A549 (cell line): ENCODE measurements at places on chromosomes 7 and 10.

- peak; percentile 62 for DNase-seq
Measured at GRCh38 chr7:1666823-1667565, 3.1 kb upstream of the ELFN1 start.

DNA sequence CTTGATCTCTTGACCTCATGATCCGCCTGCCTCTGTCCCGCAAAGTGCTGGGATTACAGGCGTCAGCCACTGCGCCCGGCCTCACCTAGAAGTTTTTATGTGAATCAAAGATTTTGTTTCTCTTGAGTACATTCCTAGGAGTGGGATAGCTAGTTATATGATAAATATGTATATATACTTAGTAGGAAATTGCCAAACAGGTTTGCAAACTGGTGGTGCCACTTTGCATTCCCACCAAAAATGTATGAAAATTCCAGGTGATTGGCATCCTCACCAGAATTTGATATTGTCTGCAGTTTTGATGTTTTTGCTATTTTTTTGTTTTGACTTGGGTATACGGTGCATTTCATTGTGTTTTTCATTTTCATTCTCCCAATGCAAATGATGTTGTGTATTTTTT, 86.8 kb downstream of the NOD1 start:
- no peak for DNase-seq

- no peak for DNase-seq
Measured at GRCh38 chr10:69498711-69499471, 47.6 kb downstream of the TSPAN15 start.

DNA sequence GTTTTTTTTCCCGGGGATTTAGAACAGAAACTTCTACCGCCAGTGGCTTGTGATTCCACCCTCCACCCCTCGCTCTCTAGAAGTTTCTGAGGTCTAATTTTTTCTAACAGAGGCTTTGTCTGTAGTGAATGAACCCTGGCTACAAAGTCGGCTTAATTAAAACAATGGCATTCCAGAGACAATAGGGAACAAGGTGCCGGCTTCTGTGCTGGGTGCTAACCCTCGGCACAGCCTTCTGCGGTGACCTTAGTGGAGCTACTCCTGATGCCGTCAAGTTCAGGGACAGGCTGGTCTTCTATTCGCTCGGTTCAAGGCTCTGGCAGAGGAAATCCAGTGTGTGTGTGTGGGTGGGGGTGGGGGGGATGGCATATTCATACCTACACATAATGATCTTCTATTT, 32.1 kb upstream of the ENO4 start:
- DNase-seq, result no peak

DNA sequence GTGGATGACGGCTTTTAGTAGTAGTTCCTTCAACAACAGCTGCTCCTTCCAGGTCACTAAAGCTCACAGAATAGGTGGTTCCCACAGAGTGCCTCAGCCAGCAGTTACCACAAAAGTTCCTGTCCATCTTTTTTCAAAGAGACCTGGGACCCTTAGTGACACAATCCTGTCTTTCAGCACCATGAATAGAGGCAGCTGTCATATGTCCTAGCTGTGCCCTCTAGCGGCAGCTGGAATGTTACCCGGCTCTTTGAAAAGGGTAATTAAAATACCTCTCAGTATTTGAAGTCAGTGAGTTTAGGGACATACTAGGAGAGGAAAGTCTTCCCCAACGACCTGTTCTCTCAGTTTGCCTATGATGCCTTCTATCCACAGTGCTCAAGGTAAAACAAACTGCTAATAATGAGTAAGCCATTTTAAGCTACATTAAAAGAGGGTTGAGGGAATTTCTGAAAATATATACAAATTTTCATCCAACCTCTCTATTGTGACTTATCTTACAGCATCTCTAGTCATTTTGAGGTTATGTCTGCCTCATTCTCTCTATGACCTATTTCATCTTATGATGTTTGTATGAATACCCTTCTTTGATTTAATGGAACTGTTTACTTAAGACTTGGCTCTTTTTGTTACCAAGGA, 290.8 kb downstream of the NXPH1 start:
- peak; percentile 14 for DNase-seq

DNA sequence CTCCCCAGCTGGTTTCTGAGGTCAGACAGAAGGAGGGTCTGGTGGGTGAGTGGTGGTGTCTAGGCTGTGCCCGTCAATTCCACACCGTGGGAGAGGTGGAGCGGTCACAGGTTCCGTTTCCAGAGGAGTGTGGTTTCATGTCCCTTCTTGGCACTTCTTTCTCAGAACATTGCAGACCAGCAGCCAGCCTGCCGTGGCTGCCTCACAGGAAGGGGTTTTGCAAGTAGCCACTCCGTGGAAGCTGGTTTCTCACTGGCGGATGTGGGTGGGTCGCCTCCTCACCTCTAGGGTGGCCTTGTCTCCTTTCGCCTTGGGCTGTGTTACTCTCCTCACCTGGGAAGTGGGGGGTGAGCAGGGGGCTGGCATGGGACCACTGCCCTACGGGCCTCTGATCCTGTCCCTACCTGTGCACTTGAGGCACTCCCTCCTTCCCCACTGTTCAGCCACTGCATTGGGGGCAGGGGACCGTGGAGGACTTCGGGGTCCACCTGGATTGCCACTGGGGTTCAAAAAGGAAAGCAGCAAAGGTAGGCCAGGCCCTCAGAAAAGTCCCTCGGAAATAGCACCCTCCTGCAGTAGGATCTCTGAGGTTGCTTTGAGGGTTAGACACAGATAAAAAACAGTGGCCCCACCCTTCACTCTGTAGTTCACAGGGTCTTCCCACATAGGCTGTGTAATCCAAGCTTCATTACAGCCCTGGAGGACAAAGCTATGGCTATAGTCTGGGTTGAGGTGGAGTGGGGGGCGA, 33.9 kb downstream of the TSPAN14 start:
- no peak for DNase-seq

DNA sequence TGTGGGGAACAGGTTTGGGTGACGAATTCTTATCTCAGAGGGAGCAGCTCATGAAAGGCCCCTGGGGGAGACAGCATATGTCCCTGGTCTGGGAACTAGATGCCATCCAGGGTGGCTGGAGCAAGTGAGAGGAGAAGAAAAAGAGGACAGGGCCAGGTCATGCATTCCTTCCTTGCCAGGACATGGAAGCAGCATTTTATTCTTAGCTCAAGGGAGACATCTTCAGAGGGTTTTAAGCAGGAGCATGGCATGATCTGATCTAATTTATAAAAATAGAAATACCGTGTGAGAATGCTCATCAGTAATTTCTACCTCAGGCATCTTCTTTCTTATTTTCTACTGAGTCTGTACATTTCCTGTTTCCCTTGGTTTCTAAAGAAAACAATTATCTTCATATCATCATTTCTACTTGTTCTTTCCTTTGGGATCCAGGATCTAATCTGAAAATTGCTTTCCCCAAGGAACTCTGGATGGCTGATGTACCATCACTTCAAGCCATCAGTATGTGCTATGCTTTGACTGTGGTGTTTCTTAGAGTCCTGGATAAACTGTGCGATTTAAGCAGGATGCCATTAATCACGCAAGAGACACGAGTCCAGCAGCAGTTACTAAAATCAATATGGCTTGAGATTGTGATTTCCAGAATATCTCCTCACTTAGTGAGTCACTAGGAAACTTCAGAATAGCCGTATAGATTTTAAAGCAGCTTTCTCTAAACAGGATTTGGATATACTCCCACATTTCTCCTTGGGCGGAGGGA, 386.2 kb downstream of the GALNT17 start:
- no peak for DNase-seq

- DNase-seq, result no peak
Measured at GRCh38 chr10:54653518-54653917, 147.5 kb downstream of the PCDH15 start.

DNA sequence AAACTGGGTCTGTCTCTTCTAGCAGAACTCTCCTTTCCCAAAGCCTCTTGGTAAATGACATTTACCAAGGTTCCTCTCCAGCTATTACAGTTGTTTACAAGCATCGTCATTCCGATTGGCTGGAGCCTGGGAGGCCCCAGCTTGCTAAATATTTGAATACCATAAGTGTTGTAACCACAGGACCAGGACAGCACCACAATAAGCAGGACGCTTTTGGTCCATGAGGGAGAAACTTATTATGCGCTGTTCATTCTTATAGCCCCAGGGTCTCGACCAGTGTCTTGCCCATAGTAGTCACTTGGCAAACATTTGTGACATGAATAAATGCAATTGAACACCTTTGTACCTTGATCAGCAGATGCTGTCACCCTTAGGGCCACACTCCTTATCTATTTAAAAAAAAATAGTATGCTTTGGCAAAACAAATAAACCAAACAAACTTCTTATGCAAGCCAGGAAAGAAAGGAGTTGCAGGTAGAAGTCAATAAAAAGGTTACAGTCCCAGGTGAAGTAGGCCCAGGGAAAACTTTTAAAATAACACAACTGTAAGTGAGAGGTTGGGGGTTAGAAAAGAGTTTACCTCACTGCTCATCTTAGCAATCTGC, 32.8 kb downstream of the NRAP start:
- no peak for DNase-seq

DNA sequence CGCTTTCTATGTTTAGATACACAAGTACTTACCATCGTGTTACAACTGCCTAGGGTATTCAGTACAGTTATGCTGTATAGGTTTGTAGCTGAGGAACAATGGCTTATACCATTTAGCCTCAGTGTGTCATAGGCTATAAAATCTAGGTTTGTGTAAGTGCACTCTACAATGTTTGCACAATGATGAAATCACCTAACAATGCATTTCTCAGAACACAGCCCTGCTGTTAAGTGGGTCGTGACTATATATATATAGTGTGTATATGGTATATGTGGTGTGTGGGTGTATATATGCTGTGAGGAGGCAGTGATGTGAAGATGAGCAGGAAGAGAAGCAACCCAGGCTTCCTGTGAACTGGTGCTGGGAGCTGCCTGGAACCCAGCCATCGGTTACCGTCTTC, 65.6 kb upstream of the MKI67 start:
- no peak for DNase-seq

GRCh38 chr7:150952331-150953050, 25.6 kb downstream of the KCNH2 start:
- no peak for DNase-seq

DNA sequence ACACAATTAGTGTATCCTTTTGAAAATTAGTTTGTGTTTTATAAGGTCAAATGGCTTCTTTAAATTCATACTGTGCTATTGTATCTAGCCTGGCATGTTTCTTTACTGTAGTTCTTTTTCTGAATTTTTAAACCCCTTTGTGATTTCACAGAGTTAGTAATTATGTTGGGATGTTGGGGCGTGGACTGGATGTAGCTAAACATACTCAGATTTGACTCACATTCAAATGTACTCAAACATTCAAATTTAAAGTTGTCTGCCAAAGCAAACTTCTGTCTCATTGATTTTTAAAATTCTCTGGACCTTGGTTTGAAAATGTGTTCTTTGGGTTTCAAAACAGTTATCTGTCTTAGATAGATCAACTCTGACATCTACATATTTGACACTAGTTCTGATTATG, 7.2 kb upstream of the NRP1 start:
- no peak for DNase-seq

- no peak for DNase-seq
Measured at GRCh38 chr10:45377858-45378257, 3.8 kb downstream of the ALOX5 start.

DNA sequence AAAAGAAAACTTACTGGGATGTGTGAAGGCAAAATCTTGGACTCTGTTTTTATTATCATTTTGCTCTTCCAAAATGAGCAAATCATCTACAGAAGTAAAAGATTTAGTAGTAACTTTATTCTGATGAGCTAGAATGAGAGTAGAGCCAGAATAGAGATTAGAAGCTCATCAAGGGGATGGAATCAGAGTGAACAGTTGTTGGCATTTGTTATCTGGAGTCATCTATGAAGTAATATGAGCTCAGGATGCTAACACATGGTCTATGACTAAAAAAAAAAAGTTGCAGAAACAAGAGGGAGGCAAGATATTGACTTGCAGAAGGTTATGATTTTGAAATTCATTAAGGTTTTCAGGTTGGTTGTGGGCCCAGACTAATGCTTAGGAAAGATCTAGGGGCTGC, 409.1 kb upstream of the ETV1 start:
- DNase-seq, result no peak

GRCh38 chr10:19874791-19875190, 58.6 kb downstream of the PLXDC2 start:
- DNase-seq, result no peak

DNA sequence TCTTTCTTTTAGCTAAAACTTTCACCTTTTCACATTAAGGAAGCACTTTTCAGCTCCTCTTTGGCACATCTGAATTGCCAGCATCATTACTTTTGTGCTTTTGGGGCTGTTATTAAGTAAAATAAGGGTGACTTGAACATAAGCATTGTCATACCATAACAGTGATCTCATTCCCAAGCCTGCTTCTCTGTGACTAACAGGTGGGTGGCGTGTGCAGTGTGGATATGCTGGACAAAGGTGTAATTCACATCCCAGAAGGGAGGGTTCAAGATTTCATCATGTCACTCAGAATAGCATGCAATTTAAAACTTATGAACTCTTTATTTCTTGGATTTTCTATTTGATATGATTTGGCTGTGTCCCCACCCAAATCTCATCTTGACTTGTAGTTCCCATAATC, 517.4 kb upstream of the MKI67 start:
- DNase-seq, result no peak

DNA sequence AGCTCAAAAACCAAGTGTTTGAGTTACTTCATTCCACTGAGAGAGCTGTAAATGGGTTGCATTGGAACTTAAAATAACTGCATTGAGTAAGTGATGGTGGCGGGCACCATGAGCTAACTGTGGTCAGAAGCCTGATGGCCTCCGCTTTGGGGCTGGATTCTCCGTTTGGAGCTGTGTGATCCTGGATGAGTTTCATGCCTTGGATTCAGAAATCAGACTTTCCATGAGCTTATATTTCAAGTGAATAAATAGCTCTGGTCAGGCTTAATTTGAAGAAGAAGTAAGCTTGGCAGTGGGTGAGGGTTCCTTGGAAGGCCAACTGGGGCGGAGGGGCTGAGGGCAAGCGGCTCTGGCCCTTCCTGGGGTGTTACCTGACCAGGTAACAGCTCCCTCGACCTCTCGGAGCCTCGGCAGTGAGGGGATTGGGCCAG, 5.6 kb downstream of the HTRA1 start:
- DNase-seq, result no peak

DNA sequence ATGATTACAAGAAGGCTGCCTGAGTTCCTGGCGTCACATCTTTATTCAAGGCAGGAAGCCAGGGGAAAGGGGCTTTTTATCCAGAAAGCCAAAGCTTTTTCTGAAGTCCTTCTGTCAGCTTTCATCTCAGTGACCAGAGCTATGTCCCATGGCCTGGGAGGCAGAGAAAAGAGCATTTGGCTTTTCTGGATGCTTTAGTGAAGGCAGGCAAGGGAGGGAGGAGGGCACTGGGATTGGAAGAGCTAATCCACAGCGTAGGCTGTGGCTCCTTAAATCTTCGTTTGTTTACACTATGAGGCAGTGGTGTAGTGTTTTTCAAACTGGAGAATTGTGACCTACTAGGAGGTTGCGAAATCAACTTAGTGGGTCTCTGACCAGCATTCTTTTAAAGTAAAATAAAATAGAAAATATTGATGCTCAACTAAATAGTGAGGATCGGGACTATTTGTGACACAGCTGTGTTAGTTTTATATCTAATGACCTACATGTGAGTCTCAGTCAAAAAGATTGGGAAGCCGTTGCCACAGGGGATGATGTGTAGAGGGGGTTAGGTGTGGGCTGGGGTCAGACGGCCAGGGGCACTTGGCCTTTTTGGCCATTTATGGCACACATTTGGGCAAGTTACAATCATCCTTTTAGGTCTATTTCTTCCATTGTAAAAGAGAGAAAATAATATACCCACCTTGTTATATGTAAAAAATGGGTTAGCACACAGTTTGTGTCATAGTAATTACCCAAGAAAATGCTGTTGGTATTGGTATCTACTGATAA, 14.1 kb downstream of the CRYGN start:
- DNase-seq, result no peak

- DNase-seq, result peak; percentile 40
Measured at GRCh38 chr7:30276203-30276900, 8.0 kb upstream of the ZNRF2 start.

GRCh38 chr10:76336213-76336963, 905.0 kb downstream of the LRMDA start:
- peak; percentile 16 for DNase-seq
